ENCODE measurements at places on chromosomes 11 and 22.

DNA sequence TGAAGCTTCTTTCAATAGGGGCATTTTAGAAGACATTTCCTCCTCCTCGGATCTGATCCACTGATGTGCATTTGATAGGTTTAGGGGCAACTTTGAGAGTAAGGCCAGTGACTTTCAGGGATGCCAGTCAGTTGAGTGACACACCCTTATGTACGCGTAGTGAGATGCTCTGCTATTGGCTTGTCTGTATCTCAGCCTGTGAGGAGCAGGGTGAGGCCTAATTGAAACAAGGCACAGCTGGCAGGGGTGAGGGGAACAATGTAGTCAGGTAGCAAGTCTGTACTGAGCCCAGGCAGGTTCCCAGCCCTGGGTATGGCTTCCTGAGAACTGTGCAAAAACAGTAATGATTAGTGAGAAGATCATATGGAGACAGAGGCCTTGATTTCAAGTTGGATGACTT, 61.5 kb downstream of the STIM1 start:
- DNase-seq = no peak

DNA sequence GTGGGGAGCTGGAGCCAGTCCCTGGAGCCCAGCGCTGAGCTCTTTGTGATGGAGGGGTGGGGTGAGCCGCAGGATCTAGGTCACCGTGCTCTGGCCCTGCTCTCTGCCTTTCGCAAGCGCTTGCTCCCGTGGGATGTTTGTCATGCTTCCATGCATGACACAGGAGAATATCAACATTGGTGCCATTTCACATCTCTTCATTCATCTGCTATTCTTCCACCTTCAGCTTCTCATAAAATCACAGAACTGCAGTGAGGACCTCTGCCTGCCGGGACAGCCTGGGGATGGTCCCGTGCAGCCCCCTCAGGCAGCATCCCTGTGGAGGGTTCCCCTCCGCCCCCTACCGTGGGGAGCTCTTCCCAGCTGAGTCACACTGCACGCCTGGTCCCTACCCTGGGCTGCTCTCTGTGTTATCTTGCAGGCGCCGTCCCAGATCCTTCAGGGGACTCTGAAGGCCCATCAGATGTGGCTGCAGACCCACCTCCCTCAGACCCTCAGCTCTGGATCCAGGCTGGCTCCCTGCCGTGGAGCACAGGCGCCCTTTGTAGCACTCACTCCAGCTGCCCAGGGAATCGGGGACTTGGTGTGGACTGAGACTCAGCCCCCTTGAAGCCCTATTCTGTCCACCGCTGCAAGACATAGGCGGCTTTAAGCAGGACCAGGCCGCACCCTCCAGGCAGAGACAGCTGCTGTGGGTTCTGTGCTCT, 5.1 kb upstream of the SEPTIN5 start:
- DNase-seq = no peak

DNA sequence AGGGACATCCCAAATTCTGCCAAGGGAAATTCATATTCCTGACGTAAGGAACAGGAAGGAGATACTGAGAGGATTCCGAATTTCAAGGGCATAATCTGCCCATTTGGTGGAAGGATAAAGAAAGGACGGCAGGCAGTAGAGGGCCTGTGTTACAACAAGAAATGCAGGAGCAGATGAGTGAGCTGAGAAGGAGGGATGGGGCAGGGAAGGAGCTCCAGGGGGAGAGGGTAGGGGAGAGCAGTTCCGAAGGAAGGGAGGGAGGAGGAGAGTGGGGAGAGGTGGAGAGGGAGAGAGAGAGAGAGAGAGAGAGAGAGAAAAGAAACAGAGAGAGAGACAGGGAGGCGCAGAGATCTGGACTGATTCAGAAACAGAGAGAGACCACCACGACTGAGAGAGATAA, 843 bp downstream of the OPCML start:
- no peak for DNase-seq

DNA sequence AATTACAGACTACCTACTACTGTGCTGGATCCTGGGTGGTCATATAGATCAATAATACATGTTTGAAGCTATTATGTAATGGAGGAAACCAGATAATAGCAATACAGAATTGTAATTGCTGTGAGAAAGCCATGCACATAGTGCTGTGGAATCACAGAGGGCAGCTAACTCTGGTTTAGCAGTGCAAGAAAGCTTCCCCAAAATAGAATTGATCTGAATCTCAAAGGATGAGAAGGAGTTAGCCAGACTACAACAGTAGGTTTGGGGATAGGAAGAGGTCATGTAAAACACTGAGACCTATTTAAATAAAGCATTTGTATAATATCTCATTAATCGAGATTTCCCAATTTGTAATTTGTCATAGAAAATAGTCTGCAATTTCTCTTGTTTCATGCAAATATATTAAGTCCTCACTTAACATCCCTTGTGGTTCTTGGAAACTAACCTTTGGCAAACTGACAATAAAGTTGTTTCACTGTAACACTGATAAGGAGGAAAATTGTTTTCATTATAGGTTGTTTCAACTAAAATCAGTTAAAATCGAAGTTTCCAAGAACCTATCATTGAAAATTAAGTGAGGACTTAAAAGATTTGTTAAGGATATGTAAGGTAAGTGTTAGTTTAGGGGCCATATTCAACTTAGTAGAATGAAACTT, 7.6 kb downstream of the C11orf58 start:
- no peak for DNase-seq

DNA sequence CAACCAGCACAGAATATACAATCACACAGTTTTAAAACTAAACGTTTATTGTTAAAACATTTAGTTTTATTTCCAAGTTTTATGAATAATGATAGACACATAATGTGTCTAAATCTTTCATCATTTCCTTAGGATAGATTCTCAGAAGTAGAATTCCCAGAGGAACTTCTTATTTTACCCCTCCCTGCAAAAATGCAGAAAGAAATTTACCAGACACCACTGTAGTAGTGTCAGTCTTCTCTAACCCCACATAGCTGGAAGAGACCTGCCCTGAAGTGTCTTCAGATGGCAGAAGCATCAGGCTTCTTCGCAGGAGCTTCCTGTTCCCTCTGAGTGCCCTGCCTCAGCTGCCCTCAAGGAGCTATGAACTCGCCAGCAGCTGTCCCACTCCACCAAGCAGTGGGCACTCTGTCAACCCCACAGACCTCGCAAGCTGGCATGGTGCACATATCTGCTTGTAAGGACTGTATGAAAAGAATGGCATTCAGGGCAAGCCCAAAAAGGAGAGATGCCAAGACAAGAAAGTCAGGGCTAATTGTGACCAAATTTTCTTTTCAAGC, 28.5 kb upstream of the PAK1 start:
- no peak for DNase-seq

All from activated gamma-delta T cell treated with Interleukin-2 at 50 U/mL for 16 hours (primary cell).